ENCODE measurements at places on chromosomes 11 and 22.
A peak's percentile ranks its signal among the peaks of the same experiment; 100 is the strongest.

- H3K4me1 ChIP-seq, result peaks cover 26% of the 10 kb centered on the region
- H3K27me3 ChIP-seq, result peaks cover 3% of the 10 kb centered on the region
- H3K36me3 ChIP-seq, result peaks cover 3% of the 10 kb centered on the region
- no peak for DNase-seq
Measured at GRCh38 chr11:120332822-120333716, 3.1 kb upstream of the ARHGEF12 start.

DNA sequence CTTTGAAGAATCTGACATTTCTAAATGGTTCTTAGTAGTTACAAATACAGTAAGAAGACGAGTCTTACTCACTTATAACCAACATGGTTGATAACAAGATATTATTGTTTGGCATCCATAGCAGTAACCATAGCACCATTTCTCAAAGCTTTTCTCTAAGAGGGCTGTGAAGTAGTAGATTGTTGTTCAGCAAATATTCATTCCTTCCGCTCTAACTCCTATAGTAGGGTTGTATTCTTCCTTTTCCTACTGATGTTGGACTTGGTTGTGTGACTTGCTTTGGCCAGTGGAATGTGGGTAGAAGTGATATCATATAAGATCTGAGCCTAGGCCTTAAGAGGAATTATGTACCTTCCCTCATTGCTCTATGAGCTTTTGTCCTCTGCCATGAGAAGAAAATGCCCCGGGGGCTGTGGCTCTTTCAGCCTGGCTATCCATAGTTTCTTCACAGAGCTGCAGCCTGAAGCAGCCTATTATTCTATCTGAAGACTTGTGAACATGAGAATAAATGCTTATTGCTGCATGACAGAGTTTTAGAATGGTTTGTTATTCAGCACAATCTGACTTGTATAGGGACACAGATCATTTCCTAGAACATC lies 28.9 kb upstream of the ZBED5 start:
- no peaks in the 10 kb centered on the region for H3K4me1 ChIP-seq
- H3K4me3 ChIP-seq, result no peak overlapping the region
- H3K27me3 ChIP-seq, result no peaks in the 10 kb centered on the region
- no peaks in the 10 kb centered on the region for H3K36me3 ChIP-seq
- H3K27ac ChIP-seq, result no peak overlapping the region
- DNase-seq, result no peak

DNA sequence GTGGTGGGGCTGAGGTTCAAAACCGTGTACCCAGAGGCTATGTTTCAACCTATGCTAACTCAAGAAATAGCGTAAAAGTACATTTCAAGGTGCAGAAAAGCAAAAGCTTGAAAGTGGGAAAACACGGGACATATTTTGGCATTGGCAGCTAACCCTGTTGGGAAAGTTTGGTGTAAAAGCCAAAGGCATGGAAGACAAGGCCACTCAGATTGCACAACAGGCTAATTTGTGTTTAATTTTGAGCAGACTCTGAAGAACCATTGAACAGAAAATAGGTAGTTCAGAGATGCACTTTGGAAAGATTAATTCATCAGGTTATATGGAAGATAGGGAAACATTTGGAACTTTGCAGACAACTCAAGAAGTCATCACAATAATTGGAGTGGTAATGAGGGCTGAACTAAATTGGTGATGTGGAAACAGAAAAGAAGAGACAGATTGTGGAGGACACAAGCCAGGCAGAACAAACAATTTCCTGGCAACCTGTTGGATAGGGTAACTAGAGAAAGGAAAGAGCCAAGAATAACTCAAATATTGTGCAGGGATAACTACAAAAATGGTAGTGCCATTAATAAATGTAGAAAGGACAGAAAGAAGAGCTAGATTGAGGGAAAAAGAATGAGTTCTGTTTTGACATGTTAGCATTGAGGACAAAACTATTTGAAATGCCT lies 140.5 kb upstream of the PGR start:
- no peaks in the 10 kb centered on the region for H3K27me3 ChIP-seq
- H3K27ac ChIP-seq, result no peak overlapping the region
- no peak overlapping the region for H3K4me3 ChIP-seq
- no peaks in the 10 kb centered on the region for H3K4me1 ChIP-seq

DNA sequence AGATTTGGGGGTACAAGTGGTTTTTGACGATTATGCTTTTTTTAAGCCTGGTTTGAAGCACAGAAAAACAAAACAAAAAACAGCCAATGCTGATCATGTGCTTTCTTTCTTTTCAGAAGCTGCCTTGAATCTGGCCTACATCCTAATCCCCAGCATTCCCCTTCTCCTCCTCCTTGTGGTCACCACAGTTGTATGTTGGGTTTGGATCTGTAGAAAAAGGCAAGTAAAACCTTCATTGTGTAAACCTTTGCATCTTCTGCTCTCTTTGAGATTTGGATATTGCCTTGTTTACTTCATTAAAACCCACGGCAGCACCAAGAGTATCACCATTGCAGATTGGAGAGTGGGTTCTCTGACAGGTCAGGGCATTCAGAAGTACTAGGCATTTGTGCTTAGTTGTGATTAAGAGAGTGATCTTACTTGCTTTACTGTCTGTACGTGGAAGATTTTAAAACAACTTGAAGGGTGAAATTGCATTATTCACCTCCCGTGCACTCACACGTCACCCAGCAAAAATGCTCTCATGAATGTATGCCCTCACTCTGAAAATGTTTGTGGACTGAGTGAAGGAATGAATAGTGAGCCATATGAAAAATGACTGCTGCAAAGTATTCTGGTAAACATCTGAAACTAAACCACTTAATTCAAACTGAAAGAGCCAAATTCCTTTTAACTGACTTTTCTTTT lies 17.0 kb downstream of the LAYN start:
- H3K36me3 ChIP-seq, result peaks cover 4% of the 10 kb centered on the region
- no peak overlapping the region for H3K4me3 ChIP-seq
- no peaks in the 10 kb centered on the region for H3K4me1 ChIP-seq

- H3K4me1 ChIP-seq, result no peaks in the 10 kb centered on the region
- no peaks in the 10 kb centered on the region for H3K36me3 ChIP-seq
- peaks cover 58% of the 10 kb centered on the region for H3K27me3 ChIP-seq
- peak overlapping the region; percentile 63 for H3K4me3 ChIP-seq
- no peak overlapping the region for H3K27ac ChIP-seq
Measured at GRCh38 chr22:35539487-35539886, 1.1 kb upstream of the RASD2 start.

DNA sequence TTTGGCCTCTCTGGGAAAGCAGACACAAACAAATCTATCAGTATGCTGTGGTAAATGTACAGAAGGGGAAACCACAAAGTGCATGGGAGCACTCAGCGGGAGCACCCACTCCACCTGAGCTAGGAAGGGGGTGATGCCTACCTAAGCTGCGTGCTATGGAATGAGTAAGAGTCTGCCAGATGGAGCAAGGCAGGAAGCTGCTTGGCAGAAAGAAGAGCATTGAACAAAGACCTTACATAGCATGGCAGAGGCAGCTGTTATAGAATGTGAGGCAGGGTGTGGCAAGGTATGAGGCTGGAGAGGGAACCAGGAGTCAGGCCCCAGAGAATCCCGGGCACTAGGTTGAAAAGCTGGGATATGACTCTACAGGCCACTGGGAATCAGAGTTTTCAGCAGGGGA lies 13.8 kb upstream of the MTFP1 start:
- no peak overlapping the region for H3K4me3 ChIP-seq
- DNase-seq, result no peak
- H3K27ac ChIP-seq, result no peak overlapping the region
- H3K36me3 ChIP-seq, result peaks cover 16% of the 10 kb centered on the region

DNA sequence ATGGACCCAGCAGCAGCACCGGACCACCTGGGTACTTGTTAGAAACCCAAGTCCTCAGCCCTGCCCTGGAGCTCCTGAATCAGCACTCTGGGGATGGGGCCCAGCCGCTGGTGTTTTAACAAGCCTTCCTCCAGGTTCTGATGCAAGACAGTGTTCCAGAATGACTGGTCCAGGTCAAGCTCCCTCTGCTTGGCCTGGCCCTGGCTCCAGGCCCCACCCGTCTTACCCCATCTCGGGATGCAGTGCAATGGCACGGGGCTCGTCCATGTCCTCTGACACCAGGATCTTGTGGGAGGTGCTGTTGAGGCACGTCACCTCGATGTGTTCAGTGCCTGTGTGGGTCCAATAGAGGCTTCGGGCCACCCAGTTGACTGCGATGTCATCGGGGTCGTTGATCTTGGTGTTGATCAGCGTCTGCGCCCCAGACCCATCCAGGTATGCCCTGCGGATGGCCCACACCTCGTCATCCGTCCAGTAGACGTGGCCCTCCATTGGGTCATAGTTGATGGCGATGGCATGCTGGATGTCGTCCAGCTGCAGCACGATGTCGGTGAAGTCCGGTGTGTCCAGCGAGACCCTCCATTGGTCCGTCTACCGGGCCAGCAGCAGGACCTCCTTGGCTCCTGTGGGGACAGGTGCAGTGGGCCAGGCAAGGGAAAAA lies 140.3 kb downstream of the CRYBB2 start:
- no peaks in the 10 kb centered on the region for H3K27me3 ChIP-seq
- peaks cover under 1% of the 10 kb centered on the region for H3K36me3 ChIP-seq
- no peak overlapping the region for H3K27ac ChIP-seq
- no peak for DNase-seq
- no peak overlapping the region for H3K4me3 ChIP-seq

- no peaks in the 10 kb centered on the region for H3K27me3 ChIP-seq
- H3K36me3 ChIP-seq, result no peaks in the 10 kb centered on the region
- H3K27ac ChIP-seq, result no peak overlapping the region
Measured at GRCh38 chr22:40578171-40578570, 58.3 kb downstream of the MRTFA start.

DNA sequence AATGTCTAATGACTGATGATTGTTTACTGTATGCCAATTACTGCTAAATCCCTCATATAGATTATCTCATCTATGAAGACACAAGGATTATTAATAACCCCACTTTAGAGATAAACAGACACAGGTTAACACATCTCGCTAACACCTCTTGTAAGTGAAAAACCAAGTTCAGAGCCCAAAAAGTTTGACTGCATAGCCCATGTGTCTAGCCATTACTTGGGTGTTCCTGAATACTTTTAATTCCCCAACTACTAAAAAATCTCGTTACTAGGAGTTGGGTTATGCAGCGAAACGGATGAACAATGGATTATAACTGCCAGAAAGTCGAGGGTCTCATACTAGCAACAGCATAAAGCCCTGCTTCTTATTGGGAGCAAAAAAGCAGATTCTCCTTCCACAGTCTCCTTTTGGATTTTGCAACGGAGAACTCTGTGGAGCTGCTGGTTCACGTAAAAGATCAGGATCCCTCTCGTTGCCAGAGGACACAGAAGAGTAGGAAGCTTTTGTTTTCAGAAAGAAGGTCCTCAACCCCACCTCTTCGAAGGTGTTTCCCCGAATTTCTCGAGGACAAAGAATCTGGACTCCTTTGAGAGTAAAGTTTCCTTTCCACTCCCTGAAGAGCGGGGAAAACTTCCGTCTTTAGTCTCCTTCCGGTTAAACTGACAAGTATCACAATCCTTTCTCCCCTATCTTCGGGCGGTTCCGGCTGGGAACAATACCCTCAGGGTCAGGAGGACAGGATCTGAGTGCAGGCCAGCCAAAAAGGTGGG lies 979 bp downstream of the ZBED5 start:
- peak; percentile 36 for DNase-seq
- H3K4me3 ChIP-seq, result peak overlapping the region; percentile 99
- H3K27ac ChIP-seq, result peak overlapping the region; percentile 89
- H3K4me1 ChIP-seq, result peaks cover 26% of the 10 kb centered on the region
- H3K36me3 ChIP-seq, result peaks cover 10% of the 10 kb centered on the region
- no peaks in the 10 kb centered on the region for H3K27me3 ChIP-seq

- no peaks in the 10 kb centered on the region for H3K27me3 ChIP-seq
- peaks cover 42% of the 10 kb centered on the region for H3K4me1 ChIP-seq
- peaks cover 29% of the 10 kb centered on the region for H3K36me3 ChIP-seq
- H3K27ac ChIP-seq, result peak overlapping the region; percentile 84
Measured at GRCh38 chr11:71453918-71454304, 908 bp downstream of the NADSYN1 start.

DNA sequence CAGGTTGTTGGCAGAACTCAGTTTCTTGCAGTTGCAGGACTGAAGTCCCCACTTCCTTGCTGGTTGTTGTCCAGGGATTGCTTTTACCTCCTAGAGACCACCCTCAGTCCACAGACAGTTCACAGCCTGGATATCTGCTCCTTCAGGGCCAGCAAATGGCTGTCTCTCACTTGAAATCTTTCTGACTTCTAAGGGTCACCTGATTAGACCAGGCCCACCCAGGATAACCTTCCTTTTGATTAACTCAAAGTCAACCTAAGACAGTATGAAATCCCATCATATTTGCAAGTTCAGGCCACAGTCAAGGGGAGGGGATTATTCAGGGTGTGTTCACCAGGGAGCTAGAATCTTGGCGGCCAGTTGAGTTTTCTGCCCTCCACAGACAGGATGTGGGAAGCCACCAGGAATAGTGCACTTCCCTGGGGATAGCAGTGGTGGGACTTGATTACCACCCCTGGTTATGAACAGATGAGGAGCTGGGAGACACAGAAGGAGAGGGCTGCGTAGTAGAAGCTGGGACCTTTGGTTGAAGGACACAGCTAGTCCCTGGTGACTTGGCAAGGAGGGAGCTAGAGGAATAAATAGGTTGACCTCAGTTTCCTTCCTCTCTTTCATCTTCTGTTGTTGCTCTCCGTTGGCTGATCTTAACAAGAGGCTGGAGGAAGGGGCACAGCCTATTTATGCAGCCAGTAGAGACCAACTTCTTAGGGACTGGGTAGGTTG lies 33.4 kb downstream of the MIAT start:
- peaks cover 6% of the 10 kb centered on the region for H3K4me1 ChIP-seq
- DNase-seq, result peak; percentile 7
- no peak overlapping the region for H3K27ac ChIP-seq
- no peak overlapping the region for H3K4me3 ChIP-seq
- no peaks in the 10 kb centered on the region for H3K27me3 ChIP-seq
- H3K36me3 ChIP-seq, result peaks cover 13% of the 10 kb centered on the region

GRCh38 chr22:29260601-29261315 lies 7.0 kb downstream of the RHBDD3 start:
- H3K4me1 ChIP-seq, result no peaks in the 10 kb centered on the region
- no peak overlapping the region for H3K4me3 ChIP-seq
- peaks cover 66% of the 10 kb centered on the region for H3K36me3 ChIP-seq
- H3K27ac ChIP-seq, result no peak overlapping the region
- no peaks in the 10 kb centered on the region for H3K27me3 ChIP-seq

DNA sequence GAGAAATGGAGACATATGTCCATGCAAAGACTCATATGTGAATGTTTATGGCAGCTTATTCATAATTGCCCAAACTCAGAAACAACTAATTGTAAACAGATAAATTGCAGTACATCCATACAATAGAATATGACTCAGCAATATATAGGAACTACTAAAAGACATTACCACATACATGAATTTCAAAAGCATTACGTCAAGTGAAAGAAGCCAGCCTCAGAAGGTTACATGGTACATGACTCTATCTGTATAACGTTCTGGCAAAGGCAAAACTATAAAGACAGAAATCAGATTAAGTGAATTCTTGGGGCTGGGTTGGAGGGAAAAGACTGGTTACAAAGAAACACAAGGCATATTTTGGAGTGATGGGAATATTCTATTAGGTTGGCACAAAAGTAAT lies 7.2 kb downstream of the KCTD21 start:
- no peaks in the 10 kb centered on the region for H3K4me1 ChIP-seq
- no peak overlapping the region for H3K4me3 ChIP-seq
- no peak overlapping the region for H3K27ac ChIP-seq

- no peak within 1 kb of the TSS for H3K27ac ChIP-seq
- H3K4me3 ChIP-seq, result no peak within 1 kb of the TSS
- no peaks in the 10 kb centered on the region for H3K4me1 ChIP-seq
- H3K36me3 ChIP-seq, result no peaks in the 10 kb centered on the region
- peaks cover 3% of the 10 kb centered on the region for H3K27me3 ChIP-seq
- DNase-seq, result no peak
Measured at GRCh38 chr11:124935548-124936514, at the start of gene HEPACAM. Gene HEPACAM (minus strand): TSS chr11:124936047. CDS start chr11:124936006, 41 bp downstream.

GRCh38 chr22:49078076-49078710 lies 749.5 kb downstream of the BRD1 start:
- H3K27ac ChIP-seq, result no peak overlapping the region
- no peaks in the 10 kb centered on the region for H3K4me1 ChIP-seq
- no peak for DNase-seq
- H3K36me3 ChIP-seq, result no peaks in the 10 kb centered on the region
- H3K27me3 ChIP-seq, result peaks cover 5% of the 10 kb centered on the region
